Stimulated activated CD4-positive, alpha-beta T cell treated with anti-CD3 and anti-CD28 coated beads, Interleukin-12 subunit alpha, Interleukin-12 subunit beta, amount 100 ng/mL, for 4 hours (primary cell): ENCODE measurements at places on chromosomes 6 and 20.

- no peak for DNase-seq
These were observed 395.2 kb downstream of the PRKN start for GRCh38 chr6:162332365-162332764.

DNA sequence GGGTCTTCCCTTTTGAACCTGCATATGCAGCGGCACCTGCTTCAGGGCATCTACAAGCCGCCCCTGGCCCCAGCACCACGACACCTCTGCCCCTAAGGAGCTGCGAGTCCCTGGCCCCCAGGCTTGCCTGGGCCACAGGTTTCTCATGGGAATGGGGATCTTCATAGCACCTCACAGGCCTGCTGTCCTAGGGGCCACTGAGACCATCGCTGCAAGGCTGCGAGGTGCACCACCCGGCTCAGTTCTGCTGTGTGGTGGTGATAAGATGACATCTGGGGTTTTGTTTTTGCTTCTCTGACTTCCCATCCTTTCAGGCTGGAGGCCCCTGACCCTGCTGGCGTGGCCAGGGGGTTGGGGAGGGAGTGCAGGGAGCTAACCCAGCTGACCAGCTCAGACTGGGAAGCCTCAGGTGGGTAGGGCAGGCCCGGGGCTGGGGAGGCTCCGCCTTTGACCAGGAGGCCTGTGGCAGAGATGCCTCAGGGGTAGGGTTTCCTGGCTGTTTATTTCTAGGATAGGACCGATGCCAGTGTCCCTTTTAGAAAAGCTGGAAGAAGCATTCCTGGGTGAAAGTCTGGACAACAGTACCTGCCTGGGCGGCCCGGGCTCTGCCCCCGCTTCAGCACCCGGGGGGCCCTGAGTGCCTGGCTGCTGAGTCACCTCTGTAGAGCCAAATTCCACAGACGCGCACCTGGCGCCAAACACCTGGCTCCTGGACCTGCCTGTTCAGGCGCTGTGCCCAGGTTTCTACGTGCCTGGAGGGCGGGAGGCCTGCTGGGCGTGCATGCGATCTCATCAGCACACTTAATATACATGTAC lies 264.7 kb downstream of the DLL1 start:
- DNase-seq = no peak

DNA sequence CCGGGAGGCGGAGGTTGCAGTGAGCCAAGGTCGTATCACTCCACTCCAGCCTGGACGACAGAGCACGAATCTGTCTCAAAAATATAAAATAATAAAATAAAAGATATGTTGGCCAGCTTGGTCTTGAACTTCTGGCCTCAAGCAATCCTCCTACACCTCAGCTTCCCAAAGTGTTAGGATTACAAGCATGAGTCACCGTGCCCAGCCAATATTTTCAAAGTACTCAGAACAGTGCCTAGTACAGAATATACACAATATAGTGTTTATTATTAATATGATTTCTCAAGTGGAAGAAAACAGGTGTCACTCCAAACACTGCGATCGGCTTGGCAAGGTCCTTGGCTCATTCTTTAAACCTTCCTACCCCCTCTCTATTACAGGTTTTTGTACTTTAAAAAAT lies 3.1 kb downstream of the FAM210B start:
- no peak for DNase-seq

DNA sequence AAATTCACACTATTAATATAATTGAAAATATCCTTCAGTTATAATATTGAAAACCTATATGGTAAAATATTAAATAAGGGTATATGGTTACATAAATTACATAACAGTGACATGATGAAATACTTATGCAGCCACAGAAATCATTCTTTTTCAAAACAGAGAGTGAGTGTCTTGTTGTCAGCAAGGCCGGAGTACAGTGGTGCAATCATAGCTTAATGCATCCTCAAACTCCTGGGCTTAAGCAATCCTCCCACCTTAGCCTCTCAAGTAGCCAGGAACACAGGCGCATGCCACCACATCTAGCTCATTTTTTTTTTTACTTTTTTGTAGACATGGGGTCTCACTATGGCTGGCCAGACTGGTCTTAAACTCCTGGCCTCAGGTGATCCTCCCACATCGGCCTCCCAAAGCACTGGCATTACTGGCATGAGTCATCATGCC lies 40.4 kb downstream of the FAM8A1 start:
- DNase-seq = no peak

- DNase-seq = no peak
These were observed 6.2 kb downstream of the RTEL1 start for GRCh38 chr20:63664143-63664851.

- no peak for DNase-seq
These were observed 125.1 kb downstream of the PRND start for GRCh38 chr20:4846821-4847220.

GRCh38 chr6:76035713-76036112 lies 36.7 kb downstream of the IMPG1 start:
- DNase-seq = no peak

GRCh38 chr6:12348530-12349511 lies 58.7 kb downstream of the EDN1 start:
- no peak for DNase-seq

GRCh38 chr6:111743862-111744692 lies 129.2 kb downstream of the FYN start:
- DNase-seq = no peak

- DNase-seq = peak; percentile 64
These were observed 534 bp downstream of the ZNF76 start for GRCh38 chr6:35259948-35260590.

DNA sequence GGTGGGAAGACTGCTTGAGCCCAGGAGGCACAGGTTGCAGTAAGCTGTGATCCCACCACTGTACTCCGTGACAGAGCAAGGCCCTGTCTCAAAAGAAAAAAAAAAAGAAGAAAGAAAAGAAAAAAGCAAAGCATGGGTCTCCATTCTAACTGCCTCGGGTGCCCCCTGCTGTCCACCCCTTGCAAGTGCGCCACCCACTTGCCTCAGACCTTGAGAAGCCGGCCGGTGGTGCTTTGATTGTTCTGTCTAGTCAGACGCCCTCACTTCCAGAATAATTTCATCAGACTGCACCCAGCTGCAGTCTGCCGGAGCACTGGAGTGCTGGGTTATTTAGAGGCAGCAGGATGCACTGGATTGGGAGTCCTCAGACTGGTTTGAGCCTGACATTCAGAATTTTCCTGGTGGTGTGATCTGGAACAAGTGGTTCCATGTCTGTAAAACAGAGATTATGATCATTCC lies 17.6 kb upstream of the TM9SF4 start:
- DNase-seq = peak; percentile 73
